Stimulated activated CD4-positive, alpha-beta T cell treated with anti-CD3 and anti-CD28 coated beads, Interleukin-1b, Interleukin-23, amount 100 ng/mL, for 24 hours (primary cell): ENCODE measurements at places on chromosomes 6 and 20.

GRCh38 chr6:135906542-135906941 is 55.0 kb downstream of the PDE7B start:
- no peak for DNase-seq

- DNase-seq, result no peak
These were observed 121.1 kb downstream of the FOXA2 start for GRCh38 chr20:22462975-22463914.

- DNase-seq, result no peak
These were observed 146.1 kb upstream of the AKAP12 start for GRCh38 chr6:151093706-151094105.

DNA sequence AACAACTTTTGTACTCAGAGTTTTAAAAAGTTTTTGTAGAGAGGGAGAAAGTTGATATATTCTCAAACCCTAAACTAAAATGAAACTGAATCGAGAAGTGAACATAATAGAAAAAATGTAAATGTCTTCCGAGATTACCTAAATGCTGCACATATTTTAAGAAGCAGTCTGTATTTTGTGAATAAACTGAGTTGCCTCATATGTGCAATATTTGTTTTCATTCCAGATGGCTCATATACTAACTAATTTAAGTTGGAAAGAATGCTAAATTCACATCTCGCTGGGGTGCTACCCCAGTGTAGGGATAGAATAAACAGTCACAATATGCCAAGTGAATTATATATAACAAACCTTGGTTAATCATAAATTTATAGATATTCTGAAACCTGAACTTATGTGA is 285.9 kb upstream of the THEMIS start:
- no peak for DNase-seq

- DNase-seq, result no peak
These were observed 143.3 kb upstream of the GMDS start for GRCh38 chr6:2388554-2389324.
